ENCODE measurements at places on chromosomes 5 and 9.

- DNase-seq = no peak
Observed at GRCh38 chr9:11558043-11558442, 945.2 kb upstream of the PTPRD start.

DNA sequence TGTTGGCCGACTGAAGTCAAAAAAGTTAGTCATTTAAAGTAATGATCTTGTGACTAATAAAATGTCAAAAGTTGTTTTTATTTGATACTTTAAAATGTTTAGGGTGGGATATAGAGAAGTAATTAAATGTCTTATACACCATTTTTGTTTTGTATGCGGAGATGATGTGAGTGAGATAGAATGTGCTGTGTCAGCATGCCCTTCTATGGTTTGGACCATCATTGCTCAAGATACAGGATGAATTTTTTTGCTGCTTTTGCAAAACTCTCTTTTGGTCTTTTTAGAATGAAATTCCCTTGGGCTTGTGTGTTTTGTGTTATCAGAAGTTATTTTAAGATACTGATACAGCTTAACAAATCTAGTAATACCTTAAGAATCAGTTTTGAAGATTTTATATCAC, 12.5 kb downstream of the SRFBP1 start:
- DNase-seq = no peak

DNA sequence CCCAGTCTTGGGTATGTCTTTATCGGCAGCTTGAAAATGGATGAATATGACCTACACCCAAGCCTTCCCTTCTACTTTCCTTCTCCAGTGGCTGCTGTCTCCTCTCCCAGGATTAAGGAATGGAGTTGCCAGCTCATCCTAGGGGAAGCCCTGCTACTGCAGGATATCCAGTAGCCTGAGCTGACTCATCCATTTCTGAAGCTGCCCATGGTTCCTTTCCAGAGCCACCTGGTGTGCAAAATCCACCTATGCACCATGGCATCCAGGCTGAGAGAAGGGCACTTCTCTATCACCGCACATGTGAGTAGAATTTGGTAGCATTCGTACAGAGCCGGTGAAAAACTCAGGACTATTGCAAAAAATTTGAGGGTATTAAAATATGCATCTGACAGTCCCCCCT, 290.8 kb downstream of the YTHDC2 start:
- DNase-seq = no peak

- DNase-seq = no peak
Observed at GRCh38 chr9:126973651-126974529, 59.3 kb downstream of the RALGPS1 start.

GRCh38 chr5:149300441-149300840, 28.8 kb downstream of the AFAP1L1 start:
- DNase-seq = no peak

DNA sequence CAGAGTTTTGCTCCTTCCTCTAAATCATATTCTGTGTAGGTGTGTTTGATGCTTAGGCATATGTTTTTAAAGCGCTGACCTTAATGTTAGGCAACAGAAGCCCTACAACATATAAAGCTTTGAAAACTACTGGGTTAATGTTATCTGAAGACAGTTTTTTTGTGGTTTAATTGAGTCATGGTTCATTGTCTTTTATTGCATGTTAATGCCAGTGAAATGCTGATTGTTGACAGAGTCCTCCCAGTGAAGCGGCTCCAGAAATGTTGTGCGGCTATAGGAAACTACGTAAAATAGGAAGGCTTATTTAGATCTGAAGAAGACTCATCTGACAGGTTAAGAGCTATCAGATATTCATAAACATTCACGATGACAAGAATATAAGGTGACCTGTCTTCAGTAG, 424.6 kb downstream of the CCDC171 start:
- no peak for DNase-seq

All from AG09319 (cell line).